Stimulated activated naive CD4-positive, alpha-beta T cell treated with Interleukin-2 at 50 U/mL for 16 hours (primary cell): ENCODE measurements at places on chromosomes 16 and 17.

DNA sequence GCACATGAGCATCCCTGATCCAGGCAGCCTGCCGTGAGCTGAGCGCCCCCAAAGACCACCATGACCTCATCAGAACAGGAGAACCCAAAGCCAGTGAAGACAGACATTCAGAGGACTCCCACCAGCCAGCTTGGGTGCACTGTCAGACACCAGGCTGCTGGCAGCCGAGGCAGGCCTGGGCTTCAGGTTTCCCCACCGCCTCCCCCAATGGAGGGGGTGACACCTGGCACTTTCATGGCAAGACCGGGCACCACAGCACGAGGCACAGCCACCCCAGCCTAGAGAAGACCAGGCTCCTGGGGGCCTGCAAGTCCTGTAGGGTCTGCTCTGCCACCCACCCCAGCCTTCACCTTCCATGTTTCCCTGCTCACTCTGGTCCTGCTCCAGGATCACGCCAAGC lies 140.5 kb downstream of the C16orf95 start:
- DNase-seq: no peak

- DNase-seq: no peak
Measured at GRCh38 chr17:9116861-9117568, 95.7 kb downstream of the NTN1 start.

DNA sequence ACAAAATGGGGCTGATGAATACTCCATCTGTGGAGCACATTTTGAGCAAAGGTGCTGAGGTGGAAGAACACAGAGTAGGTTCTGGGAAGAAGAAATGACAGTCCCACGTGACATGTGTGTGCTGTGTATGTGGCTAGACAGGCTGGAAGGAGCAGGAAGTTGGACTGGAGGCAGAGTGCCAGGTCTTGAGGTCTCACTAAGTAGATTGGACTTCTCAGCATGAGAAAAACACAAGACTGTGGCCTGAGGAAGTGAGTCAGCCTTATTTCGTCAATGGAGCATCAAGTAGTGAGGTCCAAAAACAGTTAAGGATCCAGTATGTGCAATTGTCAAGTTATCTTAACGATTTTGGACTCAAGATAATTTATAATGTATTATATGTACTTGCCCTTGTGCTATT lies 736.5 kb downstream of the KCNJ2 start:
- DNase-seq: no peak

DNA sequence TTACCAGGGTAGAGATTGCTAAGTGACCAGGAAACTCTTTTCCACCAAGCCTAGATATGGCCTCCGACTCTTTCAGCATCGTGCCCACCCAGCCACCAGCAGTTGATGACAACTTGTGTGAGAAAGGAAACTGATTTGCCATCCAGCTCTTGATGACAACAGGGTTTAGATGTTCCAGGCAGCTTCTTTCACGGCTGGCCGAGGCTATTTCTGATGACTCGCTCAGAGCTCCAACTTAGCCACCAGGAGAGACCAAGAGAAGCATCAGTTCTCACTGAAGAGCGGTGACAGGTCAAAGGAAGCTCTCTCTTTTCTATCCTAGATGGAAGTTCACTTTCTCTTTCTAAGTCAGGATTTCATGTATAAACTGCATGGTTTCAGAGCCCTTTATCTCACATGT lies 61.2 kb downstream of the MPHOSPH6 start:
- DNase-seq: no peak

DNA sequence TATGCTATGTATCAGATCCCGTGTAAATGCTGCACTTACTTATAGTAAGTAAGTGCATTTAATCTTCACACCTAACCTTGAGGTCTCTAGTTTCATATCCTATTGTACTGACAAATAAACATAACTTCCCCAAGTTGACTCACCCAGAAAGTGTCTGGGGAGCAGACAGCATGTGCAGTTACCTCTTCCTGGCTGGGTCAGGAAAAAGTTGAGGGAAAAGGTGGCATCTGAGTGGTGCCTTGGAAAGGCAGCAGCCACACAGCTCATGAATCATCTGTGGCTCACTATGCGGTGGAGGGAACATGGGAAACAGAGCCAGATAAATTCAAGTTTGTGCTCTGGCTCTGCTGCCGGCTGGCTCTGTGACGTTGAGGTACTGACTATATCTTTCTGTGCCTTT lies 382.0 kb upstream of the DYNLRB2 start:
- DNase-seq: no peak

DNA sequence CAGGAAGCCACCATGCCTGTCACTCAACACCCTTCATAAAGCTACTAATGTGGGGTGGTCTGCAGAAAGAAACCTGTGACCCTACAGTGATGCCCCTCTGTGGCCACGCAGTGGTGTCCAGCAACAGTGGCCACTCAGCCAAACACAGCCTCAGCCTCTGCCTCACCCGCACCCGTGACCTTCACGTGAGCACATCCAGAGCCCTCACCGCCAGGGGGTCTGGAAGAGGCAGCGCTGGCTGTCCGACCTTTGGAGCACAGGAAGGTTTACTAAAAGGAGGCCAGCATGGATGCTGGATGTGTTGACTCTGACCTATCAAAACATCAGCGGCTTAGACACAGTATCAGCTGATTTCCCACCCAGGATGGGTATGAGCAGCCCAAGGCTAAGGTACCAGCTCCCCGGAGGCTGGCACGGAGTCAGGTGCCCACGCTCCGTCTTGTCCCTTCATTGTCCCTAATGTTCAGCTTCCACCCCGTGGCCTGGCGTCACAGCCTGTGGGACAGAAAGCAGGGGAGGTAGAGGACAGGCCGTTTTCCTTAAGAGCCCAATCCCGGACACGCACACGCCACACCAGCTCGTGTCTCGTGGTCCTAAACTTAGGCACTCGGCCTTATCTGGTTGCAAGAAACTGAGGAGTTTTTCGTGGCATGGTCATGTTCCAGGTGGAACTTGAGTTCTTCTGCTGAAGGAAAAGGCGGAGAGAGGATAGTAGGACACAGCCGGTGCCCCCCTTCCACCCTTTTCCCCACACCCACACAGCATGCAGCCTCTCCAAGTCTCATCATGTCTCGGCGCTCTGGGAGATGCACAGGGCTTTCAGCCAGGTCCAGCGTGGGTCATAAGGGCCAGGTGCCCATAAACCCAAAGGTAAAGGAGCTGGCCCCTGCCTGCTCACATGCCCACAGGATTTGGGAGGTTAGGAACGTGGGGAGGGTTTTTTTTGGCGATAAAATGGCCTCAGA lies 49.7 kb upstream of the ENDOV start:
- no peak for DNase-seq

- DNase-seq: no peak
Measured at GRCh38 chr16:22386976-22387375, 12.6 kb upstream of the CDR2 start.

- peak; percentile 27 for DNase-seq
Measured at GRCh38 chr17:74737299-74738050, 419 bp downstream of the RAB37 start.

DNA sequence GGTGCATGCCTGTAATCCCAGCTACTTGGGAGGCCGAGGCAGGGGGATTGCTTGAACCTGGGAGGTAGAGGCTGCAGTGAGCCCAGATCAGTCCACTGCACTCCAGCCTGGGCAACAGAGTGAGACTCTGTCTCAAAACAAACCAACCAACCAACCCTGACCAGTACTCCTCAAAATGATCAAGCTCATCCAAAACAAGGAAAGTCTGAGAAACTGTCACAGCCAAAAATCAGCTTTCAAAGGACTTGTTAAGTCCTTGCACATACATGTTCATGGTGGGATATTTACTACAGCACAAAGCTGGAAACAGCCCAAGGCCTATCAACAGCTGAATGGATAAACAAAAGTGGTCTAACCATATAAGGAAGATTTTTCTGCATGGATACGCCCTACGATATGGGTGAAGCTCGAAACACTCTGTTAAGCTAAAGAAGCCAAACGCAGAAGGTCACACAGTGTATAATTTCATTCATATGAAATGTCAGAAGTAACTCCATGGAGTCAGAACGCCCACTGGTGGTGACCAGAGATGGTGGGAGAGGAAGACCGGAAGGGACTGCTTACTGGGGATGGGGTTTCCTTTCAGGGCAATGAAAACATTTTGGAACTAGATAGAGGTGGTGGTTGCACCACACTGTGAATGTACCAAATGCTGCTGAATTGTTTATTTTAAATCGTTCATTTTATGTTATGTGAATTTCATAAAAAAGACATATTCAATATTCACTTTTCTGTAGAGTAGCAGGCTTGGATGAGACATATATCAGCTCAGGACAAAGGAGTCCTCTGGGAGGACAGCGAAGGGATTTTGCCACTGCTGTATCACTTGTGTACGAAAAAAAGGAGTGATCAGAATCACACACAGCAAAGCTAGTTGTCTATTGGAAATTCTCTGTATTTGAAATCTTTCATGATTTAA lies 17.7 kb downstream of the CCL17 start:
- DNase-seq: no peak

DNA sequence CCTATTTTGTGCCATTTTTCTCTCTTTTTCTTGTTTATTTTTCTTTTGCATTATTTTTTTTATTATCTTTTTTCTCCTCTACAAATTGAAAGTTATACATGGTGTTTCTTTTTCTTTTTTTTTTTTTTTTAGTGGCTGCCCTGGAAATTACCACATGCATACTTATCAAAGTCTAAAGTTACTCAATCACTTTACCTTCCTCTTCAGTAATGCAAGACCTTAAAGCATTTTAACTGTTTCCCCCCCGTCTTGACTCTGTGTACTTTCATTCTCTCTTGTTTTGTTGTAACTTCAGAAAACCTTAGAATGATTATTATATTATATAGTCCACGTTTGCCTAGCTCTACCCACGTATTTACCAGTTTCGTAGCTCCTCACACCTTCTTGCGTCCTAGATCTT lies 33.3 kb upstream of the SMPD3 start:
- DNase-seq: no peak

DNA sequence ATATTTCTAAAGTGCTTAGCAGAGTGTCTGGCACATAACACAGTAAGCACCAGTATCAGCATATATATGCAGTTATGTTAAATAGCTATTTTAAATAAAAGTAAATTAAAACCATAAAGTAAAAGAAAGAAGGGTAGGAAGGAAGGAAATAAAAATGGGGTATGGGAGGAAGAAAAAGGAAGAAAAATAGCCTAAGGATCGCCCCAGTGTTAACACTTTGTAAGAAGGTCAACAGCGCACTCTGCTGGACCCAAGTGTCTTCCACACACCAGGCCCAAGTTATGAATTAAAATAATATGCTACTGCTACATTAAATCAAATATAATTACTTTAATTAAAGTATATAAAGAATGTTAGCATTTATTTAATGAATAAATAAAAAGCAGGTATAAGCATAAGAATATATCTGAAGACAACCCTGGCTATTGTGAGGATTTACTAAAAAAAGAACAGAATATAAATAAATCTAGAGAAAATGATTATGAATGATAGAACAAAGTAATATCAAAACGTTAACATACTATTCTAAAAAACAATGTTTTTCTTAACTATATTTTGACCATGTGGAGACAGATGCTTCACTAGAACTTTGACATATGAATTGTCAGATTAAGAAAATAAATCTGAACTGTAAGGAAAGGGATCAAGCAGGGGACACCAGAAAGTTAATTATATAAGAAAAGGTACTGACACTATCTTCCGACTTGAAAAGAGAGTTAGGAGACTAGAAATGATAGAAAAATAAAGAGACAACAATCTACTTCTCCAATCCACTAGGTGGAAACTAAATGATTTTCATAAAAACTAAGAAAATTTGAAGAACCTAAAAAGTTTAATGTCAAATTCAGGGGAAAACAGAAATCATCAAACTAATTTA lies 25.9 kb downstream of the BRIP1 start:
- peak; percentile 30 for DNase-seq

DNA sequence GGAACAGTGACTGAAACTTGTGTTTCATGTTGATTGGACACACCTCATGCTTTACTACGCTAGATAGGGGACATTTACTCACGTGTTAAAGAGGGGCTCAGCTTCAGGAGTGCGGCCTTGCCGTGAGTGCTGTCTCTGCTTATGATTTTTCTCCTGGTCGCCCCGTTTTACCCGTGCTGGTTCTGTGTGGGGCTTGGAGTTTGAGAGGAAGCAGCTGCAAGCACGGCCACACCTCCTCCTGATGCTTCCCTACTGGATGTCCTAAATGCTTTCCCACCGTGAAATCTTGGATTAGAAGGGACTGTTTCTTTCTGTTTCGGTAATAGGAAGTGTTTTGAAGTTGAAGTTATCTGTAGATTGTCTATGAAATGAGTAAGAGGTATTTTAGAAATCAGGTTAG lies 54.0 kb upstream of the ZNF750 start:
- DNase-seq: no peak

DNA sequence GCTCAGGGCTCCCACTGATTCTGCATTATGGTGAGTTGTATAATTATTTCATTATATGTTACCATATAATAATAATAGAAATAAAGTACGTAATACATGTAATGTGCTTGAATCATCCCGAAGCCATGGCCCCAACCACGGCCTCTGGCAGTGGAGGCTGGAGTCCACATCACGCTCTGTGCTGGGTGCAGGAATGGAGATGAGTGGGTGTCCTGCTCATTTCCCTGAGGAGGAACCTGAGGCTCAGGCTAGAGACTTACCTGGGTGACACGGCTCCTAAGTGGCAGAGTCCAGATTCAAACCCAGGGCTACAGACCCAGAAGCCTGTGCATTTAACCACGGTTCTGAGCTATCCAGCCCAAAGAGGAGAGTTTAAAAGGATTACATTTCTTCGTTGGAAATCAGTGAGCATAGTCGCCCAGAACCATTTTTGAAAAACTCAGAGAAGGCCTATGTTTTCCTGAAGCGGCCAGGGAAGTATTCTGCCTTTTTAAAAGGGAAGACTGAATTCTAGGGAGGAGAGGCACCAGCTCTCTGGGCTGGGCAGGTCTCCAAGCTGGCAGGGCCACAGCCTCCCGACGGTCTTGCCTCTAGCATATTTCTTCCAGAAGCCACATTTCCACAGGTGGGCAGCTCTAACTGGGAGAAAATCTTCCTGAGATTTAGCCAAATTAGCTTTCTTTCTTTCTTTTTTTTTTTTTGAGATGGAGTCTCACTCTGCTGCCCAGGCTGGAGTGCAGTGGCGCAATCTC lies 6.7 kb downstream of the IL4R start:
- no peak for DNase-seq

GRCh38 chr17:77622647-77623046 lies 335.9 kb upstream of the TNRC6C start:
- no peak for DNase-seq

DNA sequence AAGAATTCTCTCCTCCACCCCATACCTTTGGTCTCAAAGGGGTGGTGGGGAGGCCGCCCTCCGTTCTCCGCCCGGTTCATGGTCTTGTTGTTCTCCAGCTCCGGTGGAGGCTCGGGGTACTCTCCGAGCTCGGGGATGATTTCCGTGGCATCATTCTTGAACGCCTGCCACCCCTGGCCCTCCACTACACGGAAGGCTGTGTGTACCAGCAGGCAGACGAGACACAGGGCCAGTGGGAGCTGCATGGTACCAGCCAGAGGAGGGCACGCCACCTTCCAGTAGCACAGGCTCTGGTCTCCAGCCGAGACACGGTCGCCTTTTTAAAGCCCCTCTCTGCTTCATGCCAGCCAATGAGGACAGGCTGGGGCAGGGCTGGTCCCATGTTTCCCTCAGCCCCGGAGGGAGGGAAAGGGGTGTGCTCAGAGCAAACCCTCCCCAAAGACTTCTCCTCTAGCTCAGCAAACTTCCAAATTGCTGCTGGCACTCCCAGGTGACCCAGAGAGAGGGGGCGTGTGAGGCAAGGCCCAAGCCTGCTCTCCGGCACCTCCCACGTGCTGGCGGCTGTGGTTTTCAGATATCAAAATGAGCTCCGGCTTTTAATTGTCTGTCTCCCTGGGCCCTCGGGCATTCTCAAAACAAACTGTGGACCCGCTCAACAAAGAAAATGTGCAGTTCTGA lies at the start of gene SOST:
Gene SOST, minus strand, starts transcription at position 295 of the 678 bp plus-strand sequence. Its CDS starts 50 bp downstream, at position 245.
- no peak for DNase-seq

GRCh38 chr16:477301-478157 lies 50.0 kb upstream of the CAPN15 start:
- DNase-seq: no peak
